GM18507 (cell line): ENCODE measurements at places on chromosomes 13 and 19.

GRCh38 chr19:32977280-32977679 lies 5.2 kb downstream of the FAAP24 start:
- no peak for DNase-seq

DNA sequence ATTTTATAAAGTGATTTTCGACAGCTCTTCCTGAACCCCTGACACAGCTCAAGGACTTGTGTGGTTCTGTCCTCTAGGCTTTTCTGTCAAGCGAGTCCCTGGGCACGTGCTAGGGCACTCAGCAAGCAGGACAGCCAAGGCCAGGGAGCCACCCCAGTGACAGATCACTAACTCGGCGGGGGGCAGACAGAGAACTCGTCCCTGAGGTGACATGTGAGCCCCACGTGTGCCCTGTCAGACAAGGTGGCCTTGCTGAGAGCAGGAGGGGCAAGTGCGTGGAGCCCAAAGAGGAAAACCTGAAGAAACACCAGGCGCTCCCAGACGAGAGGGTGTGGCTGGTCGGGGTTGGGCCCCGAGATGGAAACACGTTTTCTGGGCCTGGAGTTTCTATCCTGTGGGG lies 4.9 kb downstream of the ETFB start:
- no peak for DNase-seq

DNA sequence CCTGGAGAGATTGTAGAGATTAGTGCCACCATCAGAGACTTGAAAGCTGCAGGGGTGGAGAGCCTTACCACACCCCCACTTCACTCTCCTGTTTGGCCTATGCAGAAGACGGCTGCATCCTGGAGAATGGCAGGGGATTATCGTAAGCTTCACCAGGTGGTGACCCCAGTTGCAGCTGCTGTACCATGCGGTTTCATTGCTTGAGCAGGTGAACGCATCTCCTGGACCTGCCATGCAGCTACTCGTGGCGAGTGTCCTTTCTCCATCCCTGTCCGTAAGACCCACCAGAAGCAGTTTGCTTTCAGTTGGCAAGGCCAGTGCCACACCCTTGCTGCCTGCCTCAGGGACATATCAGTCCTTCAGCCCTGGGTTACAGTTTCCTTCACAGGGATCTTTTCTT lies 21.2 kb downstream of the PPP5C start:
- no peak for DNase-seq

DNA sequence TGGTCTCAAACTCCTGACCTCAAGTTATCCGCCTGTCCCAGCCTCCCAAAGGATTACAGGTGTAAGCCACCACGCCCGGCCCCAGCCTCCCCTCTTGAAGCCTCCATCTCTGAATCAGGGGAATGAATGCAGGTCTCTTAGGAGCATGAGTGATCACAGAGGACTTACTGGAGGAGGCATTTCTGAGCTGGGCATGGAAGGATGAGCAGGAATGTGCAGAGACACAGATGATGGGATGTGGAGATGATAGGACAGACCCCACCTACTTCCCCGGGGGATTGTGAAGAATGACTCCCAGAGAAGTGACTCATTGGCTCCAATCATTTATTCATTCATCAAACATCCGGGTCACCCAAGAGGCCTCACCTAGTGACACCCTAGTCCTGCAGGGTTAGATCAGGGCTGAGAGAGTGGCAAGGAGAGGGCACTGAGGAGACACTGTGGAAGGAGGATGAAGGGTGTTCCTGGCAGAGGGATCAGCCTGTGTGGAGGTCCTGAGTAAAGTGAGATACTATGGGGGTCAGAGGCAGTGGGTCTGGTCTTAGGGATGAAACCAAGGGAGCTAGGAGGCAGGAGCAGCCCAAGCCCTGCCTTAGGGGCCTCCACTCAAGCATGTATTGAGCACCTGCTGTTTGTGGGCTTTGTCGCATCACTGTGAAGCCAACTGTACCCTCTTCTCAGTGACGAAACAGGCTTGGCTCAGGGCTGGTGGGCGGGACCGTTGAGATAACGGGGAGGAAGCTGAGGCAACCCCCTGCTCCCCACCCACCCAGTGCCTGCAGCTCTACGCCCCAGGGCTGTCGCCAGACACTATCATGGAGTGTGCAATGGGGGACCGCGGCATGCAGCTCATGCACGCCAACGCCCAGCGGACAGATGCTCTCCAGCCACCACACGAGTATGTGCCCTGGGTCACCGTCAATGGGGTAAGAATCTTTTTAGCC lies 3.0 kb downstream of the IFI30 start:
- no peak for DNase-seq

DNA sequence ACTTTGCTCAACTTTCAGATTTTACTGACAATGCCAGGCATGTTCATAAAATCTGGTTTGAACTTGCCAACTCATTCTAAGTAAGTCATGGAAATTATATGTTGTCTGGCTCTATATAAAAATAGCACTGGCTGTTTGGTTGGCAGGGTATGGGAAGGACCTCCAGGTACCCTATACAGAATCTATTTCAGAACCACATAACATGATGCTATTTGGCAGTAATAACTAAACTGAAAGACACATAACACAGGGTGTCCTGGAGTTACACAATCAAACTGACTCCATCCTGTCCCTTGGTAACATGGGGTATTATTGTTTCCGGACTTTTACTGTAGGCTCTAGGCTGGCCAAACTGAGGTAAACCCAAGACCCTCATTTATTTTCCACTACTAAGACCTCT lies 248.8 kb downstream of the RGCC start:
- no peak for DNase-seq

- no peak for DNase-seq
These were observed 542.0 kb downstream of the DIAPH3 start for GRCh38 chr13:59621773-59622172.

GRCh38 chr19:47058621-47059022 lies 10.2 kb upstream of the TMEM160 start:
- DNase-seq, result no peak

- no peak for DNase-seq
These were observed 589 bp downstream of the ZBTB45 start for GRCh38 chr19:58519087-58519354.

GRCh38 chr13:64371045-64371444 lies 2859.1 kb downstream of the PCDH9 start:
- DNase-seq, result no peak

- no peak for DNase-seq
These were observed 11.3 kb downstream of the LSM4 start for GRCh38 chr19:18311502-18312091.

DNA sequence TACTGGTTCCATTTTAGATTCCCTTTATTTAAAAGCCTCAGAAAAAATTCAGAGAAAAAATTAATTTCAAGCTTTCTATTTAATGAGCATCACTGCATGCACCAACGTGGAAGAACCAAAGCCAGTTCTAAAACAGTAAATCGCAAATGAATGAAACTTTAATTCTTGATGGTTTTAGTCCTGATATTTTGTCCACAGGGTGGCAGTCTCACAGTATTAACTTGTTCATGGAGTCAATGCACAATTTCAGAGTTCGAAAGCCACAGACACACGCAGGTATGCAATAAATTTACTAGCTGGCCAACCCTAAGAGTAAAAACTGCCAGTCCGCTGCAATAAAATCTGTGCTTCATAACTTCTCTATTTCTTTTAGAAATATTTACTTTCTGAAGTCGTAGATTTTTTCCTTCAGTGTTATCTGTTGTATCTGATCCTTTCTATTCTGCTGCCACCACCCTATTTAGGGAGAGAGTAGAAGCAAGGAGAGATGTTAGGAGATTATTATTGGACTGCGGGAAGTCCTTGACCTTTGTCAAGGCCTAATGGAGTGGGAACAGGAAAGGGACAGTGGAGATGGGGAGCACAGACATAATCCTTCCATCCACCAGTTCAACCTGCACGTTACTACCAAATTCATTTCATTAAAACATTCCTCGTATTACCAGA lies 7.0 kb upstream of the WBP4 start:
- no peak for DNase-seq

DNA sequence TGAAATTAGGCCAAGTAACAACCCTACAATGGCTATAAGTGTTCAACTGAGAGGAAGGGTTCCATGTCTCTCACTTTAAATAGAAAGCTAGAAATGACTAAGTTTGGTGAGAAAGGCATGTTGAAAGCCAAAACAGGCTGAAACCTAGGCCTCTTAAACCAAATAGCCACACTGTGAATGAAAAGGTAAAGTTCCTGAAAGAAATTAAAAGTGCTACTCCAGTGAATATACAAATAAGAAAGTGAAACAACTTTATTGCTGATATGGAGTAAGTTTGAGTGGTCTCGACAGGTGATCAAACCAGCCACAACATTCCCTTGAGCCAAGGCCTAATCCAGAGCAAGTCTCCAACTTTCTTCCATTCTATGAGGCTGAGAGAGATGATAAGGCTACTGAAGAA lies 209.6 kb downstream of the KLF12 start:
- no peak for DNase-seq

GRCh38 chr19:1952635-1953034 lies 11.7 kb downstream of the CSNK1G2 start:
- DNase-seq, result no peak

DNA sequence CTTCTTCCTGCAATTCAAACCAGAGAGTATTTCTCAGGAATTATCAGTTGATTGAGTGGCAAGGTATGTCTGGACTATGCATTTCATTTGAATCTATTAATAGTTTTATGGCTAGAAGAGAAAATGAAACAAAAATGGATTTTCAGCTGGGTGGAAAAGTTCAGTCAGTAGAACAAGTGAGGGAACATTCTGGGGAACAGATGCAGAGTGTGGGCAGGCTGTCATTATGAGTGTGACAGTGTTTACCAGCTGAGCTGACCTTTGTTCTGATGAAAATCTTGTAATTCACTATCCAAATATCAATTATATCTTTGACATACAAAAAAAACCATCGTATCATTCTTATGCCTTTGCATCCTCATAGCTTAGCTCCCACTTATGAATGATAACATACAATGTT lies 2.6 kb upstream of the CLC start:
- no peak for DNase-seq

GRCh38 chr19:3466635-3467034 lies 13.7 kb downstream of the SMIM24 start:
- DNase-seq, result no peak

DNA sequence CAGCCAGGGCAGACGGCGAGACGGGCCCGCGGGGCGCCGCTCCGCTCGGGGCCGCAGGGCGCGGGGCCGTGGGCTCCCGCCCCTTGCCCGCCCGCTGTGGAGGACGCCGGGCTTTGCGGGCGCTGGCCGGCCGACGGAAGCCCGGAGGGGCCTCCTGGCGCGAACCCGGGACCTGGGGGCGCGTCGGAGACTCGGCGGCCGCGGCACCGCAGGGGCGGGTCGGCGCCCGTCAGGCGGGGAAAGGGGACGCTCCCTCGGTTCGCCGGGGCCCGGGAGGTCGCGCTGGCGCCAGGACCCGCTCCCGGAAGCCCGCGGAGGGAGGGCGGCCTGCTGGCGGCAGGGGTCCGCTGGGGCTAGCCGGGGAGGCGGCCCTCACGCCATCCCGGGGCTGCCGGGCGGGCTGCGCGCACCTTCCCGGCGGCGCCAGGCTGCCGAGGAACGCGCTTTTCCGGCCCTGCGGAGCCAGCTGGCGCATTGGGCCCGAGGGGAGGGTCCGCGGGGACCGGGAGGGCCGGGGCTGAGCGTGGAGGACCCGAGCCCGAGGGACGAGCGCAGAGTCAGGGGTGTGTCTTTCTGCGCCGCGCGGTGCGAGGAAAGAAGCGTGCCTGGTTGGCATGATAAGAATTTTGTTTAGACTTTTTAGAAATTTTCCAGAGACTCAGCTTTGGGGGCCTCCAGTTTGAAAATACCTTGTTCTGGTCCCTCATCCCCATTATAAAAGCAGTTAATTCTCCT lies 511 bp downstream of the GARRE1 start:
- no peak for DNase-seq

GRCh38 chr13:98410612-98411011 lies 166.3 kb downstream of the STK24 start:
- no peak for DNase-seq

- no peak for DNase-seq
These were observed 750 bp downstream of the RAB20 start for GRCh38 chr13:110560601-110561343.

DNA sequence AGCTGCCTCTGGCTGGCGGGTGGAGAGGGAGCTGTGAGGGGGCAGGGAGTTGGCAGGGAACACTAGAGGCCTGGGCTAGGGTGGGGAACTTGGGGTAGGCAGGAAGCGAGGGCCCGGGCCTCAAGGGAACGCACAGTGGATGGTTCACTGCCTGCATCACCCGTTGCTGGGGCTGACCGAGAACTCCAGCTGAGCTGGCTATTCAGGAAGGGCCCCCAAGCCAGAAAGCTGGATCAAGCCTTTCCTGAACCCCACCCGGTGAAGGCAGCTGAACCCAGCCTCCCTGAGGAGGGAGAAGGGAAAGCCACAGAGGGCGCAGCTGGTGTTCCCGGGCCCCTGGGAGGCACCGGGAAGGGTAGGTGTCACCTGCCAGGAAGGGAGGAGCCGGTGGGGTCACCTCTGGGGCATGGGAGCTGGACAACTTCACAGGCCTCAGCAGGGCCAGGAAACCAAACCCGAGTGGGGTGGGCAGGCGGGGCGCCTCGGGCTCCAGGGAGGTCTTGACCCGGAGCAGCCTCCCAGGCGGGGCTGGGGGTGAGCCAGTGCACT lies 13.9 kb downstream of the PALM start:
- DNase-seq, result no peak

GRCh38 chr19:40461669-40462221 lies 3.8 kb downstream of the BLVRB start:
- no peak for DNase-seq

DNA sequence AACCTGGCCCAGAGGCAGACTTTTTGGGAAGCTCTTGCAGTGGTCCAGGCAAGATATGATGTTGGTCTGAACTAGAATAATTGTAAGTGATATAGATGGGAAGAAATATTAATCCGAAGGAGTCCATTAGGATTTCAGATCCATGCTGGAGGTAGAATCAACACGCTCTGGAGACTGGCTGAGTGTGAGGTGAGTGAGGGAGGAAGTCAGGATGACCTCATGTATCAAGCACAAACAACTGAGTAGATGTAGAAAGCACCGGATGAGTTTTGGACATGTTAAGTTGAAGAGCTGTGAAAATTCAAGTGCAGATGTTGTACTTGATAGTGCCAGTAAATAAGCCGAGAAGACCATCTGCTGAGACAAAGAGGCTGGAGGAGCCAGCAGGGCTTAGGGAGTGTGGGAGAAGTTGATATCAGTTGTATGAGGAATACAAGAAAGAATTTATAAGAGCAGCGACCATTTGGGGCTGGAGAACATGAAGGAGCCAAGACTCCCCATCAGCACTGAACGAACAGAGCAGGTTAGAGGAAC lies 5.3 kb upstream of the CNMD start:
- no peak for DNase-seq

GRCh38 chr13:45658586-45659235 lies 43.2 kb upstream of the ERICH6B start:
- no peak for DNase-seq

- DNase-seq, result peak; percentile 25
These were observed 58.3 kb upstream of the CLDN10 start for GRCh38 chr13:95494082-95494681.
